Stimulated activated CD8-positive, alpha-beta memory T cell treated with anti-CD3 and anti-CD28 coated beads, Interleukin-7, amount 100 ng/mL, for 48 hours (primary cell): ENCODE measurements at places on chromosomes 4 and X.
A peak's percentile ranks its signal among the peaks of the same experiment; 100 is the strongest.

DNA sequence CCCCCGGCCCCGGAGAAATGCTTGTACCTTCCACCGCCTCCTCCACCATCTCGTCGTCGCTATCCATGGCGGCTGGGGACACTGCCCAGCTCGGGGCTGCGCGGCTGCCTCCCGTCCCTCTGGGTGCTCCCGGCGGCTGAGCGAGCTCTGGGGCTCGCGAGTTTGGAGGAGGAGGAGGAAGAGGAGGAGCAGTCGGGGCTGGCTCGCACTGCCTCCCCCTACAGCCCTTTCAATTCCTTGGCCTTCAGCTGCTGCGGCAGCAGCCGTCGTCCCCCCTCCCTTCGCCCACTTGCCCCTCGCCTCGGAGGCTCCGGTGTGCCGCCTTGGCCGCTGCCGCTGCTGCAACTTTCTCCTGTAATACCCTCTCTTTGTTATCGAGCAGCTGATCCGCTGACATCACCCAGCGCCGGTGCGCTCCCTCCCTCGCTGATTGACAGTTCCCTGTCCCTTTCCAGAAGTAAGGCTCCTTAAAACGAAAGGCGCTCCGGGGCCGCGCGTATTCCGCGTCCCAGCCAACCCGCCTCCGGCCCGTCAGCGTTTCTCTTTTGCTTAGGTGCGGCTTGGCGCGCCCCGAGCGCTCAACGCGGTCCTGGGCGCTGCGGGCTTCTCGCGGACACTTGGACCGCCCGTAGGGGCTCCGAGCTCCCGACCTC is at the start of gene SETD7:
Gene SETD7, minus strand, starts transcription at position 149 of the 653 bp plus-strand sequence. Its CDS starts 82 bp downstream, at position 67.
- peak; percentile 33 for DNase-seq

GRCh38 chrX:10750581-10750980 is 130.2 kb upstream of the MID1 start:
- DNase-seq, result no peak

- DNase-seq, result no peak
These were observed 20.5 kb downstream of the MAEA start for GRCh38 chr4:1310031-1310795.

GRCh38 chrX:3380603-3381002 is 34.2 kb upstream of the MXRA5 start:
- DNase-seq, result no peak

DNA sequence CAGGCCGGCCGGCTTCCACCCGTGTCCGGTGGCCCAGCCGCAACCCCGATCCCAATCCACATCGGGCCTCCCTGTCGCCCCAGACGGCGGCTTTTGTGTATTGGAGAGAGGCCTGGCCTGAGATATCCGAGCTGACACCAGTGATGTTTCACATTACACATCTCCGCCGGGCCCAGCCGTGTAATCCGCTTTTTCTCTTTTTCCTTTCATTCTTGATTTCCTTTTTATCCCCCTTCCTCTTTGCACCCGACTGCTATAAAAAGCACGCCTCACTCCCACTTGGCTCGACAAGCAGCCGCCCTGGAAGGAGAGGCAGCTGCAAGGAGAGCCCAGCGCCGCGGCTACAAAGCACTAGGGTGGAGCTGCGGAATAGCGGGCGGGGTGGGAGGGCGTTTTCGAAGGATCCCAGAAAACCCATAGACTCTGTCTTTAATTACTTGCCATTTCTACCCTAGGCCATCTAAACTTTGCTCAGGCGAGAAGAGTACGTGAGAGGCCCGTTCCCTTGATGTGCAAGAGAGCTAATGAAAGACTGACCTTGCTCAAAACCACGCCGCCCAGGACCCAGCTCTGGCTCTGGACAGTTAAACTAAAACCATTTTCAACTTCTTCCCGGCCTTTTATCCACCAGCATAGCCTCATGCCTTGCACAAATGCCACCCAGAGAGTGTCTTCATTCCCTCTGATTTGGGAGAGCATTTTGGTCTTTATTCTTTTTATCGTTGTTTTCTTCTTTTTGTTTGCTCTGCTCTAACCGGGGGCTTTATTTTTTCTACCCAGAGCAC is 3.2 kb downstream of the PITX2 start:
- no peak for DNase-seq

- DNase-seq, result no peak
These were observed 1.5 kb upstream of the IL21 start for GRCh38 chr4:122622400-122622799.

DNA sequence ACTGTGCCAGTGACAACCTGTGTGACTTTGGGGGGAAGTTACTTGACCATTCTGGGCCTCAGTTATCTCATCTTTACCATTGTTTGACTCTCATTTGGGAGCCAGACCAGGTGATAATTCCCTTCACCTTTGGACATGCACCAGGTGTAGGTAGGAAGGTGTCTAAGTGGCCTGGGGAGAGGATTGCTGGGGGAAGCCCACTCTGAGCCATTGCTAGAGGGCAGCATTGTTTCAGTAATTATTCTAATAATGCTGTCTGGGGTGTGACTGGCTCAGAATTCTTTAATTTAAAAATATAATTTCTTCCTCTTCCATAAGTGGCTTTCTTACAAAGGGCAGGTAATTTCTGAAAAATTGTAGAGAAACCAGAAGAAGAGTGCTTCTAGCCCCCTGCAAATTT is 104.3 kb downstream of the RTL9 start:
- DNase-seq, result no peak

GRCh38 chr4:132818091-132818490 is 331.0 kb upstream of the PCDH10 start:
- no peak for DNase-seq

DNA sequence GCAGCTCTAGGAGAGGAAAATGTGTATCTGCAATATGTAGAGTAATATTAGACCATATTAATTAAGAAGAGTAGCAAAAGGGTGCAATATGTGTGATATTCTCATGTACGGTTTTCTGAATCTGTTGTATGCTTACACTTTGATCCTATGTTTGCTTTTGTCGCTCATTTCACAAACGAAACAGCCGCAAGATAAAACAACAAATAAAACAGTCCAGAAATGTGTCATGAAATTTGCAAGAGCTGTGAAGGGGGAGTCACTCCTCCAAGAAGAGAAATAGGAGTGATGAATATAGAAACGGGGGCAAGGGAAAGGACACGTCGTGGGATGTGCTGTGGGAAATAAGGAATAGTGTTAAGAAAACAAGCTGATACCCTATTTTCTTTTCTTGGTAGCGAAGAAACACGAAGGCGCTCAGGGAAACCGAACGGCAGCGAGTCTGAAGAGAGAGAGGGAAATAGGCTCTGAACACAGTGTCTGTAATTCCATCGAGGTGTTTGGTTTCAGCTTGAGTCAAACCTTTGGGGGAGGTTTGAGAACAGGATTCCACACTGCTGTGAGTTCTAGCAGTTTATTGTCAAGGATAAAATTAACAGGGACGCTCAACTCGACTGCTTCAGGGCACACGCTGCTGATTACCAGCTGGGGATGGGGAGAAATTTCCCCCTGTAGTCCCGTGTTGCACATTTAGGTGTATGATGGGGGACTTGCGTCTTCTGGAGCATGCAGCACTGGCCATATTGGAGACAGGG is 595.6 kb upstream of the TENM3 start:
- DNase-seq, result no peak

DNA sequence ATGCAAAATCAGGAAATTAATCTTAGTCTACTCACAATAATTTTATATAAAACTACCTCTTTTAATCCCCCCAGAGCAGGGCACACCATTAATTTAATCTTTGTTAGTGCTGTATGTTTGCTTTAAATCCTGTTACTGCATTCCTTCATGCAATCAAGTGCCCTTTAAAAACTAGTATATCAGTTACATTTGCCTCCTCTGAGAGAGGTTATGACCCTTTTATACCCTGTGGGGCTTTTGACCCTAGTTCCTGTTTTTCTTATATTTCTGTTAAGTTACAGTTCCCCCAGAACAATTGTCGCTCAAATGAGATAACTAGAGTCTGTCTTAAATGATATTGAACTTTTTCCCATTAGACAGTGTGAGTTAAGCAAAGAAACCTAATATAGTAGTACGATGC is 46.2 kb downstream of the GPC4 start:
- no peak for DNase-seq

DNA sequence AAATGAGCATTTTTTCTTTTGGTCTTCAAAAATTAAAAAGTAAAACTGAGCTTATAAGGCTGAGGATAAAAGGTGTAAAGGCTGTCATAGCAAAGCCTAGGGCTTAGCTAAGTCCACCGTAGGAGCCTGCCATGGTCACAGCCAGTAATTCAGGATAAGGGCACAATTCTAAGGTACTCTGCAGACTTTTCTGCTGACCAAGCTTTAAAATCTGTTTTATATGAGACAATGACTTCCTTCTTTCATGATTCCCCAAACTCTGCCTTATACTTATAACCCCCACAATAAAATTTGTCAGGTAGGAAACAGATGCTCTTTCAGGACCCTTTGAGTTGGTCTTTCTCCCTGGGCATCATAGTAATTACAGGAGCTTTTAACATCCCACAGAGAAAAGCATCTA is 138.5 kb downstream of the COL4A6 start:
- DNase-seq, result no peak

DNA sequence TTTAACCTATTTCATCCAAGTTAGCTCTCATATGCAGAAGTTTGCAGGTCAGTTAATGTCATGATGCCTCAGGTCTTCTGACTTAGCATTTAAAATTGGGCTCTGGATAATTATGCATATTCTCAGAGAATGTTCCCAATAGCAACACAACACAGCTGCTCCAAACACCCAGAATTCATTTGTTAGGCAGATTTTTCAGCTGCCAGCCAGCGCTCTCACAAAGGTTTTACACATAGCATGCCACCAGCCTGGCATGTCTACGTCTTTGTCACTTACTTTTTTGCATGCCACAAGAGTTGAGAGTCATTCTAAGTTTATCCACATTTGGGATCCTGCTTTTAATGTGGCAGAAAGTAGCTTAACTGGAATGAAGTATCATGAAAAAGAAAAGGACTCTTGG is 84.8 kb downstream of the LIMCH1 start:
- DNase-seq, result no peak

GRCh38 chr4:142474398-142475087 is 371.6 kb downstream of the INPP4B start:
- DNase-seq, result no peak
